Stimulated activated CD8-positive, alpha-beta memory T cell treated with anti-CD3 and anti-CD28 coated beads, Interleukin-15, amount 100 ng/mL, for 48 hours (primary cell): ENCODE measurements at places on chromosomes 2 and 18.

DNA sequence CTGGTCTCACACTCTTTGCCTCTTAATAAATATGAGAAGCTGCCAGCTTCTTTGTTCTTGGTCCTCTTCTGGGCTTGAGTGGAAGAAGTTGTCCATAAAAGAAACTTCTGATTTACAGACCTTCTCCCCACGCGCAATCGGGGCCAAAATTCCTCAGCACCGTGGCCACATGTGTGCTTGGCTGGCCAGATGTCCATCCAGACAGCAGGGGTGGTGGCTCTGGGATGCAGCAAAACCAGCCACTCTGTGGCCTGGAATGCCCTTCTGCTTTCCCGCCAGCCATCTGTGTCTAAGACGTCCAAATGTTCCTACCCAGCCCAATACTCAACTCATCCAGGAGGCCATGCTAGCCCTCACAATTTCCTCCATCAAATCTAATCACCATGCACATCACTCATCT, 250.8 kb downstream of the EN1 start:
- DNase-seq = no peak

- no peak for DNase-seq
Measured at GRCh38 chr2:237223201-237223861, 137.6 kb downstream of the COPS8 start.

DNA sequence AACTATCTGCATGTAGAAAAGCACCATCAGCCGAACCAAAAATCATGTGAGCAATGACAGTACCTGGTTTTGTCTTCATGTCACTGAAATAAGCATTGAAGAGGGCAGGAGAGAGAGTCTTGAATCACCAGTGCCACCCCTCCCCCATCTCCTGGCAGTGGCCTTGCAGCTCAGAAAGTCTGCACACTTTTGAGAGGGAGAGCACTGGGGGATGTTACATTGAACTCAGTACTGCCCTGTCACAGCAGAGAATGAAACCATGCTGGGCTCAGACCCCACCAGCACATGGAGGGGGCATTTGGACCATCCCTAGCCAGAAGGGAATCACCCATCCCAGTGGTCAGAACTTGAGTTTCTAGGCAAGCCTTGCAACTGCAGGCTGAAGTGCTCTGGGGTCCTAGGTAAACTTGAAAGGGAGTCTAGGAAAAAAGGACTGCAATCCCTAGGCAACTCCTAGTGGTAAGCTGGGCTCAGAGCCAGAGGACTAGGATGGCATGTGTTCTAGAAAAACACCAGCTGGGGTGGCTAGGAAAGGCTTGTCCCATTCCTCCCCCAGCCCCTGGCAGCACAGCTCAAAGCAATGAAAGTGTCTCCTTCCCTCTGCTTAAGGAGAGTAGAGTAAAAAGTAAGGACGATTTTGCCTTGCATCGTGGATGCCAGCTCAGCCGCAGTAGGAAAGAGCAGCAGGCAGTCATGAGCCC, 259.9 kb upstream of the MYT1L start:
- no peak for DNase-seq

- no peak for DNase-seq
Measured at GRCh38 chr2:183123117-183123958, 905 bp upstream of the NUP35 start.

GRCh38 chr2:41886757-41887156, 161.1 kb upstream of the PKDCC start:
- no peak for DNase-seq

GRCh38 chr2:205783872-205784499, 101.7 kb downstream of the NRP2 start:
- DNase-seq = no peak
